ENCODE measurements at places on chromosomes 1 and 21.

- no peak for DNase-seq
Measured at GRCh38 chr21:35019631-35020032, 29.5 kb downstream of the RUNX1 start.

GRCh38 chr1:189637041-189637440 lies 840.6 kb downstream of the BRINP3 start:
- DNase-seq, result no peak

GRCh38 chr1:184965944-184966860 lies 8.1 kb downstream of the NIBAN1 start:
- DNase-seq, result peak; percentile 45

DNA sequence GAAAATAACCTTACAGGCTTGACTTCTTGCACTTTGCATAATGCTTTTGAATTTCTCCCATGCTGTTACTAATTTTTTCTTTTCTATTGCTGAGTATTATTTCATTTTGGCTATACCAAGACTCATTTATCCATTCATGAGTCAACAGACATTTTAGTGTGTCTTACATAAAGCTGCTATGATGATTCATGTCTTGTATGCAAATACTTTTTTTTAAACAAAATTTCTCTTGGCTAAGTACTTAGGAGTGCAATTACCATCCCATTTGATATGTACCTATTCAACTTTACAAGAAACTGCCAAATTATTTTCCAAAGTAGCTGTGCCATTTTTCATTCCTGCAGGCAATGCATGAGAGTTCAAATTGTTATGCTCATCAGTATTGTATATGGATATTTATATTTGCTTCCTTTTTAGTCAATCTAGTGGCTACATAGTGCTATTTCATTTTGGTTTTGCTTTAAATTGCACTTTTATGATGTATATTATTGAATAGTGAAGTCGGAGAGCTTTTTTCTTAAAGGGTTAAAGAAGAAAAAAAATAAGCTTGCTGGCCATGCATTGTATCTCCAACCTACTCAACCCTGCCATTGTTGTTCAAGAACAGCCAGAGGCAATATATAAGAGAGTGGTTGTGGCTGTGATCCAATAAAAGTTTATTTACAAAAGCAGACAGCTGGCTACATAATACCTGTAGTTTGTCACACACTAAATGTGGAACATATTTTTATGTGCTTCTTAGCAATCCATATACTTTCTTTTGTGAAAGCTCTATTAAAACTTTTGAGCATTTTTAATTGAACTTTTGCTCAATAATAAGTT lies 862.8 kb downstream of the KCNT2 start:
- no peak for DNase-seq

DNA sequence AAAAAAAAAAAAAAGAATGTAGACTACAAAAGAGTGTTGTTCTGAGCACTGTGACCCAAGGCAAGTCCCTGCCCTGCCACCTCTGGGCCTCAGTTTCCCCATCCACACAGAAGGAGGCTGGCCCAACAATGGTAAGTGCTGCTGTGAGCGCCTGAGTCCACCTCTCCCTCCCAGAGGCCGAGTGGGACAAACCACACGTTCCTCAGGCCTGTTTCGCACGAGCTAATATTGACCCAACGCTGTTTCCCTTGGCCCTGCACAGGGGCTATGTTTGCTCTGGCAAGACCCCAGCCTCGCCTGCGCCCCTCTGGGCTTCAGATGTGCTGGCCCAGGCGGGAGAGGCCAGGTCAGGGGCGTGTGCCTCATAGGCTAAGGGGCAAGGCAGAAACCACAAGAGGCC lies 12.6 kb upstream of the LAPTM5 start:
- no peak for DNase-seq

GRCh38 chr1:197277166-197277565 lies 9.1 kb downstream of the CRB1 start:
- DNase-seq, result no peak

DNA sequence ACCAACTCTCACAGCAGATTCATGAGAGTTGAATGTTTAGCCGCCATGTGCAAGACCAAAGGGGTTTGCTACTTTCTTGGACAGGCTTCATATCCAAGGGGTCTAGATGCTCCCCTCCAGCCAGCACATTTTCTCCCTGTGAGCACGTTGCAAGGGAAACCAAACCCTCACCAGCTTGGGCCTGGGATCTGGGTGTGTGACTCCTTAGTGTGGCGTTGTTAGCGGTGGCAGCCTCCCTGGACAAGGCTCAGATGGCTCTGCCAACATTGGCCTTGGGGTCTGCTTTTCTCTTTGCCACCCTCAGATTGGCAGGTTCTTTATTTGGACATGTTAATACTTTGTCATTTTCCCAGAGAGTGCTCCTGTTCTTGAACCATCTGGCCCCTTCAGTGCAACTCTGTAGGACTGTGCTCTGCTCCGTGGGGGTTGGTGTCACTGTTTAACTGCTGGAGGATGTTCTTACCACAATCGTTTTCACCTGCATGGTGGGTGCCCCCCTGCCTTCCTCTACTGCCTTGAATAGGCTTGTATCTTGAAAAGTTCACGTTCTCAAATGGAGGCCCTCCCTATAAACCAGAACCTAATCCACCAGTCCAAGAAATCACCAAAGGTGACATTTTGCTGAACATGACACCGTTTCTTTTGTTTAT lies 13.4 kb downstream of the ABCG1 start:
- DNase-seq, result no peak

GRCh38 chr1:243549108-243549507 lies 293.3 kb downstream of the SDCCAG8 start:
- peak; percentile 85 for DNase-seq

All from EL (cell line).